ENCODE measurements at places on chromosomes 4 and X. TPM values are rescaled to one million over a fixed set of nuclear protein-coding genes. Genes with fewer than 3 reads are reported as not detected.

CLDN34 gene
- not detected for polyA plus RNA-seq

- DNase-seq: no peak
These were observed 75.6 kb downstream of the GPR143 start for GRCh38 chrX:9690046-9690445.

GRCh38 chr4:80790152-80790551 lies 240.4 kb upstream of the BMP3 start:
- no peak for DNase-seq

GRCh38 chr4:25811374-25811690 lies 51.5 kb downstream of the SEL1L3 start:
- no peak for DNase-seq

GRCh38 chr4:32551943-32552342 lies 1831.8 kb downstream of the PCDH7 start:
- no peak for DNase-seq

- peak; percentile 8 for DNase-seq
These were observed 25.2 kb upstream of the NPFFR2 start for GRCh38 chr4:72006586-72006985.

DNA sequence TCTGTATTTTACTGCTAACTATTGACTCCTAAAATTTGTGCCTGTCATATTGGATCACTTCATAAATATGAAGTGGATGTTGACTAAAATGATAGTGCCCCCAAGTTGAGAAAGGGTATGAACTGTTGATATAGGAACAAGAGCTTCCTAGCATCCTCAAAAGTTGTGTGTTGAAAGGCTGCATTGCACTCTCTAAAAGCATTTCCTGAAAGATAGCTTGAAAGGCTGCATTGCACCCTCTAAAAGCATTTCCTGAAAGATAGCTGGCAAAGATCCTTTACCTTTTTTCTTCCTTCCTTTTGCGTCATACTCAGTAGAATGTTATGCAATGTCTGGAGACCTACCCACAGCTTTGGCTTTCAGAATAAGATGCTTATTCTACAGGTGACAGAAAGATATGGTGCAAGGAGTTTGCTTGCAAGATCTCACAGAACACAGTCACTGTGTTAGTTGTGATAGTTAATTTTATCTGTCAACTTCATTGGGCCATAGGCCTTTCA lies 274.6 kb upstream of the GALNTL6 start:
- DNase-seq: no peak

GRCh38 chr4:163967263-163967662 lies 472.8 kb downstream of the TMA16 start:
- DNase-seq: no peak
